ENCODE measurements at places on chromosomes 3 and 15.

- no peak for DNase-seq
Measured at GRCh38 chr3:65503776-65504175, 534.9 kb downstream of the MAGI1 start.

DNA sequence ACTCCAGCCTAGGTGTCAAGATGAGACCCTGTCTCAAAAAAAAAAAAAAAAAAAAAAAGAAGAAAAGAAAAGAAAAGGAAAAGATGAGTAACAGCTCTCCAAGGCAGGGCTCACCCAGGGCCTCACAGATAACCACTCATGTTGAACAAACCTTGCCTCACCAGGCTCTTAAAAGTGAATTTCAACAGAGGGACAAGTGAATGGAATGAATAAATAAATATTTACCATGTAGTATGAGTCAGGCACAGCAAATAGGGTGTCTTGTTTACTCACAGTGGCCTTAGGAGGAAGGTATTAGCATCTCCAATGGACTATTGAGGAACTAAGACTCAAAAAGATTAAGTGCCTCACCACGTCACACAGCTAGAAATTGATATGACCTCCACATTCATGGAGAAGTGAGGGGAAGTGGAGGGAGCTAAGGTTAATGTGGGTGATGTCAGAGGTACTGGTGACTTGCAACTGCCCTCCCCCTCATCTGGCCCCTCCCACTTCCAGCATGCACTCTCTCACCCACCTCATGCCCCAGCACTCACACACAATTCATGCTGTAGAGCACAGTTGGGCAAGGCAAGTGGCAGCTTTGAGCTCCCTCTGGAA, 255.5 kb downstream of the UACA start:
- DNase-seq: no peak

GRCh38 chr3:30680789-30681648, 74.6 kb downstream of the TGFBR2 start:
- peak; percentile 63 for DNase-seq

- no peak for DNase-seq
Measured at GRCh38 chr3:125684199-125684598, 88.9 kb upstream of the OSBPL11 start.

DNA sequence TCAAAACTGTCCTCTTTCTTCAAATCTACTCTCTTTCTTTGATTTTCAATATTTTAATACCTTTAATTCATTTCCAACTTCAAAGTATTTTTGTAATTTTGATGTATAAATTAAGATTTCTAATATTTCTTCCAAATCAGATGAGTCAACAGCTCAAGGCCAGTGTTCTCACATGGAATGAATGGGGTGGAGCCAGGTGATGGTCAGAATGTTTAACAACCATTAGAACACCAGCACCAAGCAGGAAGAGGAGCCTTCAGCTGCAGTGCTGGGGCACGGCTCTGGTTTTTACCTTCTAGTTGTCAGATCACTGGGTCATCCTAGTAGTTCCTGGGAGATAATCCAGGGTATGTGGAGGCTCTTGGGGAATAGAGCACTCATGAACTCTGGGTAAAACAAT, 494.5 kb upstream of the PDZRN3 start:
- DNase-seq: no peak

DNA sequence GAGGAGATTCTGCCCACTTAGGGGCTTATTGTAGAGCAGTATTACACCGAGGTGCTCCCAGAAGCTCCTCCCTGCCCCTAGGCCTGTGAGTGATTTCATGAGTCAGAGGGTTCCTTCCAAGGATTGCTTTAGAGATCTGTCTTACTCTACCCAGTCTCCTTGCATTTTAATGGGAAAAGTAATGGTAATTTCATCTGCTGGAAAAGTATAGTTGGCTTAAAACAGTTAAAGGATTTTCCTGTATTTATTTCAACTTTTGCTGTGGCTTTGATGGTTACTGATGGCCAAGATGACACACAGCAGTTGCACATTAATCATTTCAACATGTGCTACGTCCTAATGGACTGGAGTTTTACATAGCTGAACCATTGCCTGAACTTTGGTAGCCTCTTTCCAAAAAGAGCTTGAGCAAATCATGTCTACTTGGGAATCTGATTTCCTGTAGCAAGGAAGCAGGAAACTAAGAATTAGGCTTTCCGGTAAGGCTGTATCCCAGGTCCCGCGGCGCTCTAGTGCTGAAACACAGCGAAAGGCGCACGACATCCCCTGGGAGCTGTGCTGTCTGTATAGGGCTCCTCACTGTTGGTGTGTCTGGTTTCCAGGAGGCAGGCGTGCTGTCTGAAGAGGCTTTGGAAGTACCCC, 9.2 kb upstream of the PGPEP1L start:
- no peak for DNase-seq

- no peak for DNase-seq
Measured at GRCh38 chr3:102481050-102481449, 46.2 kb downstream of the ZPLD1 start.

GRCh38 chr15:52858782-52859176, 68.6 kb upstream of the ONECUT1 start:
- DNase-seq: no peak

GRCh38 chr3:115518100-115518852, 105.0 kb upstream of the GAP43 start:
- no peak for DNase-seq

DNA sequence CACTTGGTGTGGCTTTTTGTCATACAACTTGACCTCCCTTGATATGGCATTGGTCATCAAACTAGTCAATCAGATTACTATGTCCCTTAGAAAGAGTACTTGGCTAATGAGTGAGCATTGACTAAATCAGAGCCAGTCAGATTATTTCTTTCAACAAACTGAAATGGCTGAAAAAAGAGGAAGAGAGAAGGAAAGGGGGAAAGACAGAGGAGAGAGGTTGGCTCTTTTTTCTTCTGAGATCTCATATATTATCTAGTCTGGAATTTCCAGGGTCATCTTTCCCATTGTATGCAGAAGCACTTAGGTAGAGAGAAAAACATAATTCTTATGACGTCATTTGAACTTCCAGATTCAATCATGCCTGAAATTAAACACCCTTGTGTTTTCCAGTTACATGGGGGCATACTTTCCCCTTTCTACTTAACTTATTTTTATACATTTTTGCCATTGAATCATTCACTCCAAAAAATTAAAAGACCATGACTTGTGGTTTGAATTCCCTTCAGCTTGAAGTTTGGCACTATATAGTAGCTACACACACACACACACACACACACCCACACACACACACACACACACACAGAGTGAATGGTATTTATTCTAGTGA, 387.8 kb downstream of the LSAMP start:
- DNase-seq: no peak

GRCh38 chr3:190180268-190180667, 59.6 kb upstream of the P3H2 start:
- no peak for DNase-seq

DNA sequence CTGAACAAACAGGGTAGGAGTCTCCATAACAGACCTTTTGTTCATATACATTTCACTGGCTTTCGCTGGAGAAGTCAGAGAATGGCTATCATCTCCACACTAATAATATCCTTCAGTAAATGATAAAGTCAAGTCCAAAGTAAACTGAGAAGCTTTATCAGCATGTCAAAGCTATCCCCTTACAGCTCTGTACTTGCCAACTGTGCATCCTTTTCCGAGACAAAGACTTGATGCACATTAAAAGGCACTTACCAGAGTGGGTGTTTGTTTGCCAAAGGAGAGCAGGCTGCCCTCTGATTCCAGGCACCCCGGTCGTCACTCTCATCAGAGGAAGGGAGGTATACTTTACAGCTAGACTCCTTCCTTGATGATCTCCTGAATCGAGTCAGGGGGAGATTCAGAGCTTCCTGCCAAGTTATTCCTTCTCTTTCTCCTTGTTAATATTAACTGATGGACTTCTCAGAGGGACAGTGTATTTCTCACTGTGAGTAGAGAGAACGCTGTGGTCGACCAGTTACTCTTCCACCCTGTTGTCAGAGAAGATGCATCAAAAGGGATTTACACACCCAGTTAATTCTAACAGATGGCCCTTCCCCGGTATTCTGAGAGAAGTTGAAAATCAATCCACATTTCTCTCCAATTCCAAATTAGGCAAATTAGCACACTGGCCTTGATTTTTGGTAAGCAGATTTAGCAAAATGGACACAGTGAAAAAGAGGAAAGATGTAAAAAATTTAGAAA, 504.7 kb upstream of the NR2F2 start:
- no peak for DNase-seq

- DNase-seq: no peak
Measured at GRCh38 chr3:196708467-196708866, 3.6 kb downstream of the CEP19 start.

DNA sequence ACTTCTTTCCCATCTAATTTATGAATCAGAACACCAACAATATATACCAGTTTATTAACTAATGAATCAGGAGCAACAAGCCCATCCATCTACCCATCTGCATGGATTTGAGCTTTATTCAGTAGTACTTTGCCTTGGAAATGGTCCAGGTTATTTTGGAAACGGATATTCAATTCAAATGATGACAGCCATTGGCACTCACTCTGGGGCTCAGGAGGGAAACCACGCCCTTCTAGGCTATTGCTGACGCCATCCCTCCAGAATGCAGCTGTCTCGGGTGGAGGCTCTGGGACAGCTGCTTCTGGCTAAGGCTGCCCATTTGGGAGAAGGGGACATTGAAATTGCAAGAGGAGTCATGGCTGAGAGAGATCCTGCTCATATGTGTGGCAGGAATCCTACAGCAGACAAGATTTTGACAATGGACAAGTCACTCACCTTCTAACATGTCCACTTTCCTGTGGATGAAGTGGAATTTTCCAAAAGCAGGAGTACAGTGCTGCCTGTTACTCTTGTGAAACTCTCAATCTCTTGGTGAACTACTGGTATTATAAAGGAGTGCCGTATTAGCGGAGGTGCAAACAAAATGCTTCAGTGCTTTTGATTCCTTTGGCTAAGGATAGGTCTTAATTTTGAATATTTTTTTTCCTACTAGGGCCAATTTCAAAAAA, 29.3 kb upstream of the TRAK1 start:
- DNase-seq: no peak

DNA sequence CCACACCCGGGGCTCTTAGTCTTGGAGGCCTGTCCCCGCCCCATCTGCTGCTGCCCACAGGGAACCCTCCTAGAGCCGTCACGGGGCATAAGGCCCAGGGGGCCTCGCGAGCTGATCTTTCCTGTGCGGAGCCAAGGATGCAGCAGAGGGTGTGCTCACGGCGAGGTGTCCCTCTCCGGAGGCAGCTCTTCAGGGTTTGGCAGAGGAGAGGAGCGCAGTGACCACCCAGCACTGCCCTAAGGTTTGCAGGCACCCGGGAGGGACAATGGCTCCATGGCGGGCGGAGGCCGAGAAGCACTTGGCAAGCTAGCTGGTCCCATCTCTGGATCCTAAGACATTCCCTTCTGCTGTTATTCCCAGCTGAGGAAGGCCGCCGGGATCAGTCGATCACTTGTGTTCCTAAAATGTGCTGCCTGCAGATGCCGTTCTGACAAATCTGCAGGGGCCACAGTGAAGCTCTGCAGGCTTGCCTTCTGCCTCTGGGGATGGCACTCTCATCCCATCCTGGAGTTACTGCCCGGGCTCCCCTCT, 47.4 kb upstream of the PCSK6 start:
- DNase-seq: no peak

DNA sequence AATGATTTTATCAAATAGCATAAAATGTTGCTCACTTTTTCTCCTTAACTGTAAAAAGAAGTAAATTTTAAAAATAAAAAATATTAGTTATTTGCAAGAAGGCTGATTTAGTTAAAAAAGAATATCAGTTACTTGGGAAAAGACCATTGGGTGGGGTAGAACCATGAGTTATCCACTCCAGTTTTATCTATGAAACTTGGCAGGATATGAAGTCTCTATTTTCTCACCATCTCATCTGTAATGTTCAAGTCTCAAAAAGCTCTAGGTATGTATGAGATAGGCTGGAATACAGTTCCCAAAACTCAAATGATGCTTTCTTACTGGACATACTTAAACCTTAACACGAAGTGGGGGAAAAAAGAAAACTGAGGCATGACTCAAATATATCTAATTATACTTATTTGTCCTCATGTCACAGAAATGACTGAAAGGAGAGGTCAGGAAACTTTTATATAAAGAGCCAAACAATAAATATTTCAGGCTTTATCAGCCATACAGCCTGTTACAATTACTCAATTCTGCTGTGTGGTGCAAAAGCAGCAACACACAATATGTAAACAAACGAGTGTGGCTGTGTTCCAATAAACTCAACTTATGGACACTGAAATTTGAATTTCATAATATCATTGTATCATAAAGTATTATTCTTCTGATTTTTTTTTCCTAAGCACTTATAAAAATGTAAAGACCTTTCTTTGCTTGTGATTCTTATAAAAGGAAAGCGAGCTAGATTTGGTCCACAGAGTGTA, 131.8 kb downstream of the TBL1XR1 start:
- no peak for DNase-seq

DNA sequence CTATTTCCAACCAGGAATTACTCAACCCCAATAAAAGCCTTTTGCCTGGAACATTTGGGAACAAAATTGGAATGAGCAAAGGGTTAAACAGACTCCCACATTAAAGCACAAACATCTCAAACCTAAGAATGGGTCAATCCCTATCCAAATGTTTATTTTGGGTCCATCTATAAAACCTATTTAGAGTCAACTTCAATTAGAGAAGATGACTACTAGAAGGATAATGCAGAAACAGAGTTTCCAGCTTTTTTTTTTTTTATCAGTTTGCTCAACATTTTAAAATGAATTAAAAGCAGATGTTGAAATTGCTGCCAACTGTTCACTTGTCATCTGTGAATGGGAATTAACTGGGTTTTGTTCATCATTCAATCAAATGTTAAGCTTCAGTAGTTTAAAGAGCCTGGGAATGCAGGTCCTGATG, 4.1 kb upstream of the TBC1D23 start:
- DNase-seq: no peak

GRCh38 chr3:15281817-15282216, 50.6 kb downstream of the SH3BP5 start:
- no peak for DNase-seq

DNA sequence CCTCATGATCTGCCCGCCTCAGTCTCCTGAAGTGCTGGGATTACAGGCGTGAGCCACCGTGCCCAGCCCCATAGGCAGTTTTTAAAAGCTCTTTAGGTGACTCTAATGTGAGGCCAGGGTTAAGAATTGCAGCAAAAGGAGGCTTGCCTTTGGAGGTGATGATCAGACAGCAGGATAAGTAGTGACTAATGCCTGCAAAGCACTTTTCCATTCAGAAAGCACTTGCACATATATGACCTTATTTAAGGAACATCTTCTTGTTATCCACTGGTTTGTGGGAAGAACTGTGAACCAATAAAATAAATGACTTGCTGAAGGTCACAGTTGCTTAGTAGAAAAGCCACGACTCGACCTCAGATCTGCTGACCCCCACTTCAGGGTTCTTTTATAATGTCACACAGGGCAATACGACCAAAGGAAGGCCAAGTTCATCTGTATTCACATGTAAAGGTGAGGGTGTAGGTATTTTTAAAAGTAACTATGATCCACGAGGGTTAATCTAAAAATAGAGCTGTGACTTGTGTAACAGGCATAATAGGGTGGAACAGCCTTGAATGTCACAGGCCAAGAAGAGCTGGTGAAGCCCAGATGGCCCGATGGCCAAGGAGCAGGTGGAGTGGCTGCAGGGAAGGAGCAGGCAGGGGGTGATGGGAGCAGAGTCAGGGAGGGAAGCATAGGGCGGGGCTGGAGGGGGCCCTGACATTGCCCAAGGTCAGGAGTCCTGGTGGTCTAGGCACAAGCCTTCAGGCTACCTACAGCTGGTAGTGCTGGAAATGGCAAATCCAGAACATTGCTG, 24.4 kb downstream of the LARP6 start:
- no peak for DNase-seq

Measured in substantia nigra (tissue), 51 donors.